Activated naive CD4-positive, alpha-beta T cell treated with anti-CD3 and anti-CD28 coated beads for 36 hours (primary cell): ENCODE measurements at places on chromosomes 4 and X.

GRCh38 chrX:106952988-106953387 is 32.8 kb downstream of the CLDN2 start:
- DNase-seq = no peak

DNA sequence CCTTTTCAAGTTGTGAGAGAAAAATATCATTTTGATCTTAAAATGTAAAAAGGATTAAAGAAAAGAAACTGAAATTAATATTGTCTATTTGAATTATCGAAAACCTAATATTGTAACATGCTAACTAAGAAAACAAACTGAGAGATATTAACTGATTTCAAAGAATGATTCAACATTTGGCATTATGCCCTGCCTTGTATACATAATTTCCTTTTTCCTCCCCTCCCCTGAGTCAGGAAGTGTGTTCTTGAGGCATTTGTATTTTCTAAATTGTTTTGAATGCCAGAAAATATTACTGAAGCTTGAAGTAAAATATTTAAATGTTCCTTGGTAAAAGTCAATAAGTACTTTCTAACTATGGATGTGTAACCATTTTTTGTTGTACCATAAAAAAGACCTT is 49.4 kb downstream of the RPS6KA3 start:
- DNase-seq = no peak

GRCh38 chr4:16544251-16544721 is 318.0 kb upstream of the TAPT1 start:
- no peak for DNase-seq

DNA sequence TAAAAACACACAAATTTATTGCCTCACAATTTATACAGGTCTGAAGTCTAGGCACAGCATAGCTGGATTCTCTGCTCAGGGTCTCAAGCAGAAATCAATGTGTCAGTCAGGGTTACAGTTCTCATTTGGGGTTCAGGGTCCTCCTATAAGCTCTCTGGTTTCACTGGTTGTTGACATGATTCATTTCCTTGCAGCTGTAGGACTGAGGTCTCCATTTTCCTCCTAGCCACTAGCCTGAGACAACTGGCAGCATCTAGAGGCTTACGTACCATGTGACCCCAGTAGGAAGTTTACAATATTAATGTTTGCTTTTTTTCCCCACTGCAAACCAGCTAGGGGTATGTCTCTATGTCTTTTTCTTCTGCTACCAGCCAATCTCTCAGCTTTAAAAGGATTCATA is 102.5 kb downstream of the CPEB2 start:
- no peak for DNase-seq

DNA sequence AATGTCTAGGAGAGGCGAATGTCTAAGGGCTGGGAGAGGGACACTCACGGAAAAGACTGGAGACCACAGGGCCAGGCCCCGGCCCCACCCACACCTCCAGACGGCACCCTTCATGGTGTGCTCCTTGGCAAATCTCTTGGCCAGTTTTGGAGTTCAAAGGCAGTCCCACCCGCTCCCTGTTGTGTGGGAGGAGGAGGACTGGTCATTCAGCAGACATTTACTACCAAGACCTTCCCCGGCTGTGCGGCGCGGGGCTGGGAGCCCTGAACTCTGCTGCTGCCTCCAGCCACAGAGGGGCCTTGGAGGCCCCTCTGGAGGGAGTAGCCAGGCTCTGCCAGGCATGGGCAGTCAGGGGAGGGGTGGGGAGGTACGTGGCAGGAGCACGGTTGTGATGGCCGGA is 8.7 kb upstream of the TBC1D14 start:
- DNase-seq = no peak

GRCh38 chr4:148077581-148077980 is 345.7 kb downstream of the ARHGAP10 start:
- no peak for DNase-seq

GRCh38 chrX:13652287-13652793 is 601 bp upstream of the TCEANC start:
- DNase-seq = no peak

DNA sequence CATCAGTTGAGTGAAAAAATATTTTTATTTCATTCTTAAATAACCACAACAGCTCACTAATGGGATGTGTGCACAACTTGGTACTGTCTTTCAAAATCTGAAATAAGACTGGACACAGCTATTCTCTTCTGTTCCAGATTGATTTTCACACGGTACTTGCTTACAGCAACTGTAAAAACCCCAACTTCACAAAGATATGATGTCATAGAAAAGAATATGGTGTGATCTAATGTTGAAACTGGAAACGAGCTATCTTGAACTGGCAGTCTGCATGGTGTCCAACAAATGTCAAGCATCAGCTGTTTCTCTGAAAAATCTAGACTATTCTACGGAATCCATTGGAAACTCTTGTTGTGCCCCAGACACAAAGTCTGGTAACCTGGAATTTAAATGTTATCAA is 14.7 kb downstream of the HELQ start:
- DNase-seq = no peak

- peak; percentile 7 for DNase-seq
These were observed 677 bp downstream of the PTPN13 start for GRCh38 chr4:86594559-86595425.

DNA sequence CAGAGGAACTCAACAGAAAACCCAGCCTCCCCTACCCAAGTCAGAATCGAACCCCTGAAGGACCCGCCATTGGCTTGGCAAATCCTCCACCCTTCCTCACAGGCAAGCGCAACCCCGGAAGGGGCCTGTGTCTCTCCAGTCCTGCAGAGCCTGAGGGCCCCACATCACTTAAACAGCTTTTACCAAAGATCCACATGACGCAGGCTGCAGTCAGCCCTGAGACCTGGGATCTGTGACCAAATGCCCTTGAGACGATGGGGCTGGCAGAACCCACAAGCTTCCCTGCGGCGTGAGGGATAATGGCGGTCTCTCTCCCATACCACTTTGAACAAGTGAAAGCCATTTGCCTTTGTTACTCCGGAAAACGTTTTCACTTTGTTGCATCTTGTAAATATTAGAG is 54.9 kb downstream of the ACOX3 start:
- DNase-seq = no peak

- DNase-seq = no peak
These were observed 118.4 kb upstream of the MED14 start for GRCh38 chrX:40853816-40854123.

DNA sequence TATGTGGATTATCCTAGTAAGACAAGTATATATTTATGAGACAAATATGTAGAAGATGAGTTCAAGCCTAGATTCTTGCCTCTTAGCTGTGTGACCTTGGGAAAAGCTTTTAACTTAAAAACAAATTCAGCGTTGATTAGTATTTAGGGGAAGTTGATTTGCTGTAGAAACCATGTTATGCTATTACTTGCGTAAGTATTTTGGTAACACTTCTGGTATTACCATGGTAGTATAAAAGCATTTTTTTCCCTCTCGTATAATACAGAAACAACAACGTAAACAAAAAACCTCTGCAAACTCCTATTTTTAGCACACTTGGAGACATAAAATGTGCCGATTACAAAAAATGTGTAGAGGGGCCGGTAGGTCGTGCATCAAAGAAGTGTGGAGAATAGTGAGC is 33.2 kb downstream of the STAG2 start:
- DNase-seq = no peak

GRCh38 chrX:786441-786881 is 155.9 kb downstream of the SHOX start:
- no peak for DNase-seq

DNA sequence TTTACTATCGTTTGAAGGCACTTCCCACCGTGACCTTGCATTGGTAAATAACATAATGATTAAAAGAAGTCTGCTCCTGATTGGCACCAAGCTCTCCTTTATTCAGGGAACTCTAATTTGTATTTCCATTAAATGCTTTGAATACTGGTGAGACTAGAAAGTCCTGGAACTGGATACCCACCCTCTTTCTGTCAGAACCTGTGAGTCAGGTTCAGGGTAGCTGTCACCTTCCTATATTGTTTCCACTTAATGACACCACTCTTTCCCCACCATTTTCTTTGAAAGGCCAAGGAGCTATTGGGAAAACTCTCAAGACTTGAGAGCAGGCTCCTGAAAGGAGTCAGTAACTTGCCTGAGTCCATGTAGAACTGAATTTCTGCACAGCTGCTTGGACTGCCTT is 55.9 kb upstream of the RASSF6 start:
- DNase-seq = no peak

DNA sequence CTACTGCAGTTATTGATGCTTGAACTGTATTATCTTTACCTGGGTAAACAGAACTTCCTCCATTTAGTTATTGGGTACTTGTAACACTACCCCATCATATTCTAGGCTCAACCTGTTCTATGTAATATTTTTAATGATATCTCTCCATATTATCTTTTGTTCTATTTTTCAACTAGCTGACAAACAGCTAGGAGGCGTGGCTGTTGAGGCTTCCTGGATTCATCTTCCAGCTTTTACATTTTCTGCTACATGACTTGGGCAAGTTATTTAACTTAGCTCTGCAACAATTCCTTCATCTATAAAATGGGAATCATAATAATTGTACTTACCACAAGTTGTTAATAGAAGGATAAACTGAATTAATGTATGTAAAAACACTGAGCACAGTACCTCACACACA is 349.3 kb downstream of the PTTG2 start:
- no peak for DNase-seq

GRCh38 chrX:69082055-69082752 is 83.0 kb downstream of the PJA1 start:
- DNase-seq = no peak

- no peak for DNase-seq
These were observed 72.3 kb upstream of the ADGRG2 start for GRCh38 chrX:19194285-19195242.

DNA sequence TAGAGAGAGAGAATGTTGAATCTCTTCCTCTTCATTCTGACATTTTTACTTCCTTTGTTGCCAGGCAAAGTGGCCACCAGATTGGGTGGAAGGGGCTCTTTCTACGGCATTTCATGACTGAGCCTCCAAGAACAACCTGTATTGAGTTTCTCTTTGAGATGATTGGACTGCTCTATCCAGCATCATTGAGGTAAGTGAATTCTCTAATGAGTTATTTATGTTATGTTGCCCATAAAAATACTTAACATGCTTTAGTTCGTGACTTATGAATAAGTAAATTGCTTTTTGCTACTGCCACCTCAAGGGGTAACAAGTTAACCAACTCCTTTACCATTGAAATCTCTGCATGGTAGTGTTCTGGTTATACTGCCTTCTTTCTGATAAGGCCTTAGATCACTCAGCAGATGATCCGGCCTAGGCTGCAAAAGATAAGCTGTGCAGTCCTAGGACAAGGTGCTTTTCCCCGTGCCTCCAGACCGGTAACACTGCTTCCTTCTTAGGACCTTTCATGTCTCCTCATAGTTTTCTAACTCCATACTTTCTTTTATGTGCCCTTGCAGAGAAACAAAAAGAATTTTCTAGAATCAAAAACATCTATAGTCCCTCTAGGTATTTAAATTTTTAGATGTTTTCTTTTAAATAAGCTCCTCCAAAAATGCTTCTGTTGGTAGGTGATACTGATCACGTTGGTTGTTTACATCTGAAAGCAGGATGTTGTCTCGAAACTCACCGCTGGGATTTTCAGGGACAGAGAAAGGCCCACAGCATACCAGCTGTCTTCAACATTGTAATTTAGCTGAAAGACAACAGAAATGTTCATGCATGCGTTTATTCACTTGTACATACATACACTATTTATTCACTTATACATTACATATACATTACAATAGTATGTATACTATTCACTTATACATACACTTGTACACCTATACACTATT is 157.1 kb upstream of the RBPJ start:
- DNase-seq = no peak

DNA sequence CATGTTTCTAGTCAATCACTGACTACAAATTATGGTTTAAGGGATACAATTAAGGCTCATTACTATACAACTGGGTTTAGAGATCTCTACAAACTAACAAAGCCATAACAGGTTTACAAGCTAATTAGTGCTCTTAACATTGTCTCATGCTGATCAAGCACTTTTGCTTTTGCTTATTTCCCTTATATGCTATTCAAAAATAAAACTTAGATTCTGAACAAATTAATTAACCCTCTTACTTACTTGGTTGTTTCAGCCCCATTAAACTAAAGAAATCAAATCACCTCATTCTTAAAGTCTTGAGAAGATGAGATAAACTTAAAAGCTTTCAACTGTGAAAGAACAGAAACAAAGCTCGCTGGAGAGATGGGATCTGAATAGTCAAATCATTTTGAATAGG is 2024.5 kb upstream of the ADGRL3 start:
- DNase-seq = no peak

GRCh38 chr4:53721263-53721662 is 130.0 kb upstream of the LNX1 start:
- DNase-seq = no peak

GRCh38 chr4:175705407-175705806 is 106.7 kb downstream of the GPM6A start:
- DNase-seq = no peak

GRCh38 chr4:147975325-147975724 is 243.4 kb downstream of the ARHGAP10 start:
- DNase-seq = no peak

DNA sequence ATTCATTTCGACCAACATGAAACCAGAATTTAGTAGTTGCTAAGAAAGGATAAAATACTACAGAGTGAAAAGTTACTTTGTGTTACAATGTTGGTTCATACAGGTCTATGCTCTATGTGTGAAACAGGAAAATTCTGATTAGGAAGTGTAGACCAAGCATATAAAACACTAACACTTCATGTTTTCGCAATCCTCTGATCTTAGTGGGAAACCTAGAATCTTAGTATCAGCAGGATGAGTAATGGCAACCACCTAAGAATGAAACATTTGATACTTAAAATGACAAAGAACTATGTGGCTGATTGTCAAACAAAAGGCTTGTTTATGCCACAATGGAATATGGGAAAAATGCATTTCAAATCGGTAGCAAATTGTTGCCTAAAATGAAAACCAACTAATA is 116.1 kb downstream of the AMMECR1 start:
- no peak for DNase-seq

- no peak for DNase-seq
These were observed 57.4 kb downstream of the PSAPL1 start for GRCh38 chr4:7377223-7377865.

GRCh38 chrX:155148724-155149537 is 67.3 kb upstream of the VBP1 start:
- peak; percentile 61 for DNase-seq

DNA sequence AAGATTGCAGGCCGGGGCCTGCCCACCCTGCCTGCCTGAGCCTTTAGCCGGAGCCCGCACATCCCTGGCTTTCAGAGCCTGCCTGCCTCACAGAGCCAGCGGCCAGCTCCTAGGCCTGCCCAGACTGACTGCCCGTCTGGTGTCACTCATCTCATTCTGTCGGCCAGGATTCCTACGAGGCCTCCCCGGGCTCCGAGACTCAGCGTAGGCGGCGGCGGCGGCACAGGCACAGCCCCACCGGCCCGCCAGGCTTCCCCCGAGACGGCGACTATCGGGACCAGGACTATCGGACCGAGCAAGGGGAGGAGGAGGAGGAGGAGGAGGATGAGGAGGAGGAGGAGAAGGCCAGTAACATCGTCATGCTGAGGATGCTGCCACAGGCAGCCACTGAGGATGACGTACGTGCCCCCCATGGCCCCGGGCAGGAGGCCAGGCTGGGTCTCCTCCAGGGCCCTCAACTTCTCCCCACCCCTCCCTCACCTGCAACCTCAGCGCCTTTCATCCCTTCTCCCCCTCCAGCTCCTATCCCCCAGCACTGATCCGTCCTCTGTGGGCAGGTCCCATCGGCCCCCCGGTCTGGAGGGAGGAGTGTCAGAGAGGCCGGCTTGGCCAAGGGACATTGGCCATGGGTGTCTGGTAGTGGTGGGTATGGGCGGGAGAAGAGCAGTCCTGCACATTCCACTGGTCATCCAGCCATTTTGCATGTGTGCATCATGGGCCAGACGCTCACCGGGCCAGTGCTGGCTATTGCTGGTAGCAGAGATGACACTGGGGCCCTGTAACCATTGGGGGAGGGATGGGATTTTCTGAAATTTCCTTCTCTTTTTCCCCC is 22.6 kb upstream of the UBA1 start:
- no peak for DNase-seq
